Neural progenitor cell (in vitro differentiated cells): ENCODE measurements at places on chromosomes 6 and 20. TPM values are rescaled to one million over a fixed set of nuclear protein-coding genes. Genes with fewer than 3 reads are reported as not detected.

GRCh38 chr20:36819659-36820058 lies 46.1 kb upstream of the DSN1 start:
- H3K4me1 ChIP-seq: peaks cover 20% of the 10 kb centered on the region
- DNase-seq: peak; percentile 50
- peak overlapping the region; percentile 80 for H3K27ac ChIP-seq
- no peaks in the 10 kb centered on the region for H3K27me3 ChIP-seq
- H3K36me3 ChIP-seq: no peaks in the 10 kb centered on the region
- no peak overlapping the region for H3K4me3 ChIP-seq

DNA sequence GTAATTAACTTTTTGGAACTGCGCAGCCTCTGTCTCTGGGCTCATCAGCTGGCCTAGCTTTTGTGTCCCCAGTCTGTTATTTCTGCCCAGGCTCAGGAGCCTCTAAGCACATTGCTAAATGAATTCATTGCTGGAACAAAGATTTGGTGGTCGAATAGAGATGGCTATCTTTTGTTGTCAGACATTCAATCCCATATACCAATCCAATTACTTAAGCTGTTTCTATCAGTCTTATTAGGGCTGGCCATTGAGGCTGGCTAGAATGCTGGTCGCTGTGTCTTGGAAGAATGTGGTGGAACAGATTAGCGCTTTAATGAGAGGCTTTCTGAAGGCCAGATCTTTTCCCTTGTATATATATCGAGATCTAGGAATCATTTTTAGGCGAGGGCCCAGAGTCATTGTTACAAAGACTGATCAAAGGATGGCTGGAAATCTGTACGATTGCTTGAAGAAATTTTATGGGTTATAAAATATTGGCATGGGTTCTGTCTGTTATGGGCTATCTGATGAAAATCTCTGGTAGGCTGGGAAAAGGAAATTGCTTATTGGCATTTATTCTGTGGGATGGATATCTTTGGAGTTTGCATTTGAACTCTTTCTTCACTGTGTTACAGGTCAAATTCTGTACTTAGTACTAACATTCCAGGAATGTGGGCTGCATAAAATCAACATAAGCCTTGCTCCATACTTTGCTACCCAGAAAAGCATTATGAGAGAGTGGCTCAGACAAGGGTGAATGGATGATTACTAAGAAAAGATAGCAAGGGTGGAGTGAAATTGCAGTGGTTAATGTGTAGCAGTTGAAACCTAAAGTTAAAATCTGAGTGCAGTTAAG lies 34.8 kb upstream of the JAG1 start:
- H3K27me3 ChIP-seq: peaks cover 4% of the 10 kb centered on the region
- H3K36me3 ChIP-seq: no peaks in the 10 kb centered on the region
- DNase-seq: peak; percentile 86
- H3K4me1 ChIP-seq: peaks cover 19% of the 10 kb centered on the region

GRCh38 chr6:134080171-134080795 lies 27.9 kb upstream of the SLC2A12 start:
- DNase-seq: no peak
- no peak overlapping the region for H3K4me3 ChIP-seq
- H3K27ac ChIP-seq: no peak overlapping the region
- peaks cover 15% of the 10 kb centered on the region for H3K4me1 ChIP-seq

- H3K4me3 ChIP-seq: no peak overlapping the region
- DNase-seq: no peak
- H3K36me3 ChIP-seq: no peaks in the 10 kb centered on the region
- no peaks in the 10 kb centered on the region for H3K27me3 ChIP-seq
- H3K27ac ChIP-seq: no peak overlapping the region
Measured at GRCh38 chr6:155706341-155706740, 250.7 kb upstream of the NOX3 start.

The MYB gene
- 3.0 and 3.3 TPM in 2 replicates for total RNA-seq

GRCh38 chr6:96755096-96755495 lies 82.2 kb downstream of the GPR63 start:
- no peaks in the 10 kb centered on the region for H3K27me3 ChIP-seq
- H3K36me3 ChIP-seq: no peaks in the 10 kb centered on the region
- no peak for DNase-seq
- no peak overlapping the region for H3K4me3 ChIP-seq
- no peaks in the 10 kb centered on the region for H3K4me1 ChIP-seq

The CLVS2 gene
- total RNA-seq: 0.84 and 1.8 TPM in 2 replicates

DNA sequence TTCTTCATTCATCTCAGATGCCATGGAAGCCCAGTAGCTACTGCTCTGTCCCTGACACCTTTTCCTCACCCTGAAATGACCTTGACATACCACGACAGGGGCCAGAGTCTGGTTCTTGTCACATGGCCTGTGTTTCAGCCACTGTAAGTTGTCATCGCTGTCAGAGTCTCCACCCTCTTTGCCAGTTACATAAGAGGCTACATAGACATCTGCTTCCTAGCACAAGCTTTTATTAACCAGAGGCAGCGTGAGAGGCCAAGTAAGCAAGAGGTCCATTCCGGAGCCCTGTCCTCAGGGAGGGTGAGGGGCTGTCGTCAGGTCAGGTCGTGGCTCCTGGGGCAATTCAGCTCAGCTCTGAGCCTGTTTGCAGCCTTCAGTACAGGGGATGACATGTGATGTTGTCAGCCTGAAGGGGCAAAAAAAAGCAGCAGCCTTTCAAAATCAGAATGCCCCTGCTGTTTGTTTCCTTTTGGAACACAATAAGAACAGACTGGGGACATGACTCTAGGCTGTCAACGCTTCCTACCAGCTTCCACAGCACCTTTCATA lies 146.3 kb downstream of the MTFR2 start:
- H3K4me1 ChIP-seq: peaks cover 11% of the 10 kb centered on the region
- H3K4me3 ChIP-seq: no peak overlapping the region
- no peaks in the 10 kb centered on the region for H3K27me3 ChIP-seq

GRCh38 chr6:90375681-90376439 lies 79.2 kb upstream of the BACH2 start:
- no peaks in the 10 kb centered on the region for H3K27me3 ChIP-seq
- peaks cover 3% of the 10 kb centered on the region for H3K4me1 ChIP-seq
- H3K36me3 ChIP-seq: no peaks in the 10 kb centered on the region
- H3K4me3 ChIP-seq: no peak overlapping the region

GRCh38 chr20:64077094-64077493 lies 2.2 kb downstream of the RGS19 start:
- no peaks in the 10 kb centered on the region for H3K36me3 ChIP-seq
- no peak overlapping the region for H3K4me3 ChIP-seq
- peaks cover 10% of the 10 kb centered on the region for H3K4me1 ChIP-seq
- no peak for DNase-seq

DNA sequence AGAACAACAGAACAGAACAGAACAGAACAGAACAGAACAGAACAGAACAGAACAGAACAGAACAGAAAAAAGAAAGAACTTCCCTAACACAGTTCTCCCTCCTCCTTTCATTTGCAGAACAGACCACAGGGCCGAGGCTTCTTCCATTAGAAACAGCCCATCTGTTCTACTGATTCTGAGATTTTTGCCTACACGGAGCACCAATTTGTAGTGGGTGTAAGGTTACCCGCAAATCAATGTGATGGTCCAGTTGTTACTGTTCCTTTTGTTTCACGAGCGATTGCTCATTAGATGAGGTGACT lies 734 bp upstream of the OGFRL1 start:
- H3K27me3 ChIP-seq: no peaks in the 10 kb centered on the region
- no peaks in the 10 kb centered on the region for H3K4me1 ChIP-seq
- no peaks in the 10 kb centered on the region for H3K36me3 ChIP-seq
- peak overlapping the region; percentile 83 for H3K4me3 ChIP-seq

- no peaks in the 10 kb centered on the region for H3K36me3 ChIP-seq
- DNase-seq: no peak
- H3K4me1 ChIP-seq: no peaks in the 10 kb centered on the region
- no peak overlapping the region for H3K27ac ChIP-seq
- H3K4me3 ChIP-seq: no peak overlapping the region
Measured at GRCh38 chr20:59165891-59166709, 2.5 kb downstream of the ZNF831 start.
